ENCODE measurements at places on chromosomes 11 and 22.

- no peak for DNase-seq
These were observed 127.4 kb downstream of the SLC17A6 start for GRCh38 chr11:22465620-22466019.

- no peak for DNase-seq
These were observed 3.3 kb downstream of the KCNQ1 start for GRCh38 chr11:2447951-2448650.

GRCh38 chr11:129861702-129862522 is 33.5 kb downstream of the NFRKB start:
- DNase-seq: no peak

- DNase-seq: no peak
These were observed 185.3 kb upstream of the LARGE1 start for GRCh38 chr22:34105461-34106062.

GRCh38 chr11:35011944-35012343 is 95.5 kb downstream of the PDHX start:
- DNase-seq: no peak

DNA sequence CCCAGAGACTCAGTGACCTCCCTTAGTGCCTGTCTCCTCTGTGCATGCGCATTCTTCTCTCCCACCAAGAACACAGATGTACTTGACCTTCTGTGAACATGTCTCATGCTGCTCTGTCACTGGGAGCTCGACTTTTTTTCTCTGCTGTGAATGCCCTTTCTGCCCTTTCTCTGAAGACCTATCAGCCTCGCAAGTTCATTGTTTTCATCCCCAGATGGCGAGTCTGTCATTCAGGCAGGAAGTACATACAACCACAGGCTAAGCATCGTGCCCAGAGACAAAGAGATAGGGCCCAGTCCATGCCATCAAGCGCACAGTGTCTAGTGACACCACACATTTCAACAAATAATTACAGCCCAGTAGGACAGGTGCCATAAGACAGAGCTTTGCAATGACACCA is 50.4 kb upstream of the RAB1B start:
- DNase-seq: no peak

GRCh38 chr22:23800297-23801237 is 13.8 kb downstream of the SMARCB1 start:
- no peak for DNase-seq

DNA sequence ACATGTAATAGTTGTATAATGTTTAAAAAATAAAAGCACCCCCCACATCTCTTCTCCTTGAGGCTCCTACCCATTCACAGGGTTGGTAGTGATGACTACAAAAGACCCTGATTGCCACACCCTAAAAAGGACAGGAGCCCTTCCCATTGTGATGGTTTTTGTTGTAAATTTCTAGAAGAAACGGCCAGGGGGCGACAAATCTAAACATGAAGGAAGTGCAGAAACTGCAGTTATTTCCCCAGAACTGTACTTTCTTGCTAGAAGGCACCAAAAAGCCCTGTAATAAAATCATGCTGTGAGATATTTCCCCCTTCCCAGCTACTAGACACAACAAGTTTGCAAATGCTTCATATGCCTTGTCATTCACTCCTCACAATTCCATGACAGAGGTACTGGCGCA is 10.8 kb downstream of the PRR5L start:
- no peak for DNase-seq

GRCh38 chr22:25070956-25071355 is 118.4 kb downstream of the KIAA1671 start:
- DNase-seq: no peak

DNA sequence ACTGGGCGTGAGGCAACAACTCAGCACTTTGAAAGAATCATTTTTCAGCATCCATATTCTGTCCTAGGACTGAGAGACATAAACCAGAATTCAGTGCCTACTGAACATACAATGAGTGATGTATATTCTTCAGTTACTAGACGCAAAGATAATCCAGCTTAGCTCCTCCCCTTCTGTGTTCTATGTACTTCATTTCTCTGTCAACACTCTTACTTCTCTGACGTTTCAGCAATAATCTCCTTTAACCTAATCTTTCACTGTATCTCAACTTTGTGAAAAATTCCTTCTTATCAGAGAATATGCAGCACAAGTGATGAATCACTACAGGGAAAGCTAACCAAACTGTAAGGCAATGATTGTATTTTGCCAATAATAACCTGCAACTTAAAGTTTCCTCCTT is 2.5 kb upstream of the OR51B5 start:
- DNase-seq: no peak

DNA sequence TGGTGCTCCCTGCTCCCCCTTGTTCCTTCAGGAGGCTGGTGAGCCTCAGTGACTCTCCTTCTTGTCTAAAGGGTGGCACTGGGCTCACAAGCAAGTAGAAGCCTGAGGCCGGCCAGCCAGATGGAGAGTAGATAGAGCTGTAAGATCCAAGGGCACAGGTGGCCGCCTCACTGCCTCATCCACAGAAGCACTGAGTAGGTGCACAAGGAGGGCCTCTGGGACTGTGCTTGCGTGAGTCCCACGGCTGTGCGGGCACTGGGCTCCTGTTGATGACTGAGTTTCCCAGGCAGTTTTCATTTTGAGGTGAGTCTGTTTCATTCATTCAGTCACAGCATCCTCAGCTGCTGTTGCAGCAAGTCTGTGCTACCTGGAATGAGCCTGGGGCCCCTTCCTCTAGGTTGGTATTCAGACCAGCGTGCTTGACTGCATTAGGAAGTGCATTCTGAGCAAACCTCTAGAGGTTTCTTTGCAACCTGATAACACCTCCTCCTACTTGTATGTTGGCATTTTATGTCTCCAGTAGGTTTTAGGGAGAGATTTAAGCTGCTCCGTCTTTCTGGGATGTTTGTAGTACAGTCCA is 184.0 kb downstream of the TBC1D22A start:
- no peak for DNase-seq

DNA sequence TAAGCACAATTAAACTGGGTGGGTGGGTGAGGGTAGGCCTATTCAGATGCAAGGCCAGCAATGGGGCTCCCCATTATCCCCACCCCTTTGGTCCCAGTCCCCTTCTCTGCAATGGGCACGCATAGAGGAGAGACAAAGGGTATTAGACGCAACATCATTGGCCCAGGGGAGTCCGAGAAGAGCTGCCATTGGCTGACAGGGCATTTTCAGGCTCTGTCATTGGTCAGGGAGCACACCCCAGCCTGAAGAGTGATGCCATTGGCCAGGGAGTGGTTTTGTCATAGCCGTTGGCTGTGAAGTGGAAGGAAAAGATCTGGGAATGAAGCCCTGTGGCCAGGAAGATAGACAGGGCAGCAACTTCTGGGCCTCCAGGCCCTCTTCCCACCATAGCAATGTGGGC is 2.8 kb upstream of the TRIM3 start:
- DNase-seq: no peak

- DNase-seq: no peak
These were observed 118.1 kb upstream of the CLPB start for GRCh38 chr11:72552399-72552910.

GRCh38 chr11:76030968-76031590 is 175.2 kb downstream of the WNT11 start:
- no peak for DNase-seq
